CD8-positive, alpha-beta T cell (primary cell): ENCODE measurements at places on chromosomes 16 and 17. TPM values are rescaled to one million over a fixed set of nuclear protein-coding genes. Genes with fewer than 3 reads are reported as not detected.

The MAPT gene
- total RNA-seq: 0.46 TPM

The TBL3 gene
- 16.6 TPM for total RNA-seq

The AHSP gene
- total RNA-seq: not detected

- peak; percentile 35 for DNase-seq
These were observed 146.1 kb downstream of the IRF8 start for GRCh38 chr16:86044881-86045590.

GRCh38 chr16:54324716-54325115 is 38.1 kb upstream of the IRX3 start:
- DNase-seq: no peak

DNA sequence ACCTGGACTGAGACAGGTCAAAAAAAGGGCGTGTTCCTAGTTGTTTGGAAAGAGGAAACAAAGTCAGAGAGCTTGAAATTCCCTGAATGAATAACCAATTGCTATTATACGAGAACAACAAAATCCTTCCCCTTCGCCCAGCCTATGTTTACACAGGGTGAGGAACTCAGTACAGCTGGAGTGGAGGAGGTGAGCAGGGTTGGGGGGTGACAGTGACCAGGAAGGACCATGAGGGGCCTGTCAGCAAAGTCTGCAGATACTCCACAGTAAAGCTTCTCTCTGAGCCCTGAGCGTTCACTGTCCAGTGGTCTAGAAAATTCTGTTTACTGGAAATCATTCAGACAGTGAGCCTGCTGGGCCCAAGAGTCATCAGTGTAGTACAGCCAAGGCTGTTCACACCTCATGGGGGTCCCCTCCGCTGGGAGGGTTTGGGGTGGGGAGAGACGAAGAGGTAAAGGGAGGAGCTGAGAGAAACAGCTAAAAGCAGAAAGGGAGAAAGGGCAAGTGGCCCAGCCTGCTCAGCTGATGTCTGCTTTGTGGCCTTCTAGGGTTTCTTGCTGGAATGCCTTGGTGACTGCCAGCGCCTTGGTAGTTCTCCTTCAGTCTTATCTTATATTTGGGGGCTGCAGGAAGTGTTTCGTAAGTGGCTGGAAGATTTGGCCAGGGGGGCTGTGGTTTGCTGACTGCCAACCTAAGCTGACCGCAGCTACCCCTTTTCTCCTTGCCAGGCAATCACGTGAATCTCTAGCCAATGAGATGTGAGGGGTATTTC is 5.7 kb downstream of the DUSP3 start:
- no peak for DNase-seq

GRCh38 chr17:43018008-43018853 is 4.0 kb downstream of the VAT1 start:
- DNase-seq: no peak
